Stimulated activated CD8-positive, alpha-beta memory T cell treated with anti-CD3 and anti-CD28 coated beads, Interleukin-7, amount 100 ng/mL, for 1 hour (primary cell): ENCODE measurements at places on chromosomes 1 and 21.

DNA sequence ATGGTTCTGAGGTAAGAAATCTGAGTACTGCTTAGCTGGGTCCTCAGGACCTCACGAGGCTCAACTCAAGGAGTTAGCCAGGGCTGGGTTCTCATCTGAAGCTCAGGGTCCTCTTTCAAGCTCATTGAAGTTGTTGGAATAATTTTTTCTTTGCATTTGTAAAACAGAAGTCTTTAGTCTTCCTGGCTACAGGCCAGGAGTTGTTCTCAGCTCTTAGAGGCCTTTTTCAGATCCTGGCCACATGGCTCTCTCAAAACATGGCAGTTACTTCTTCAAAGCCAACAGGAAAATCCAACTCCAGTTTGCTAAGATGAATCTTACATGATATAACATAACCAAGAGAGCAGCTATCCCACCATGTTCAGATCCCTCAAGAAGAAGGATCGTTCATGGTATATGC, 92.3 kb upstream of the CHODL start:
- DNase-seq, result no peak

DNA sequence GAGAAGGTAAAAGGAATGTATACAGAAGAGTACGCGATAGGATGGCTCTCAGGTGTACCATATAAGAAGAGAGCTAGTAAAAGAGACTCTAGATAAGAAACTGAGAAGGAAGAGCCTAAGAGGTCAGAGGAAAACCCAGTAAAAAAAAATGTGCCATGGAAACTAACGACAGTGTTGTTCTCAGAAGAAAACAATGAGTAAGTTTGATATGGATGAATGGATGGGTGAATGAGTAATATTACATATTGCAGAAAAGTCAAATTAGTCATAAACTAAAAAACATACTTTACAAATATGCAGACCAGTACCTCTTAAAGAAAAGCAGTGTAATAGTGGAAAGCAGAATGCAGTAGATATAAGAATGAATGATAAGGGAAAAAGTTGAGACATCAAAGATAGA, 316.2 kb downstream of the HMCN1 start:
- DNase-seq, result no peak

DNA sequence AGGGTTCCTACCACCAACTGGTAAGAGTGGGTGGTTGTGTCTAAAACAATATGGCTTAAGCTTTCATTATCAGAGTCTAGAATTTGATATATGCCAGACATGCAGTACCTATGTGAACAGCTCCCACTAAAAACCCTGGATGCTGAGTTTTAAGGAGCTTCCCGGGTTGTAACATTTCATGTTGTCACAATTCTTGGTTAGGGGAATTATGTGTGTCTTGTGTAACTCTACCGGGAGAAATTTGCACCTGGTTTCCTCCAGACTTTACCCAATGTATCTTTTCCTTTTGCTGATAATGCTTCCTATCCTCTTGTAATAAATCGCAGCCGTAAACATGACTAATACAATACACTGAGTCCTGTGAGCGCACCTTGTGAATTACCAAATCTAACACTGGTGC, 48.3 kb downstream of the ARID4B start:
- DNase-seq, result no peak

GRCh38 chr1:94542088-94542870, 720 bp upstream of the F3 start:
- no peak for DNase-seq
